C1 segment of cervical spinal cord (tissue), 14 donors: ENCODE measurements at places on chromosomes 6 and 20.

DNA sequence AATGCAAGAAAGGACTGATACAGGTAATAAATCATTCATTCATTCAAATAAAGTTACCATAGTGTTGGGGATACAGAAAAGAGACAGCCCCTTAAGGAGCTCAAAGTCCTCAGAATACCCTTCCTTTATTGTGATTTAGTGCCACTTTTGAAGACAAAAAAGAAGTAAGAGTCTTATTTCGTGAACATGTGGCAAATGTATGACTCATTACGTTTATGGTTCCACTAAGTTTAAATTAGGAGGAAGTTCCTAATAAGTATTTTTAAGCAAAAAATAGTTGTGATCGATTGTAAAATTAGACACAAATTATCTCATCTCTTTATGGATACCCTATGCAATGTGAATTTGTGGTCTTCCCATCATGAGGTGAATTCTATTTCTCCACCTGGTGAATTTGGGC, 38.5 kb upstream of the GCLC start:
- DNase-seq: no peak

DNA sequence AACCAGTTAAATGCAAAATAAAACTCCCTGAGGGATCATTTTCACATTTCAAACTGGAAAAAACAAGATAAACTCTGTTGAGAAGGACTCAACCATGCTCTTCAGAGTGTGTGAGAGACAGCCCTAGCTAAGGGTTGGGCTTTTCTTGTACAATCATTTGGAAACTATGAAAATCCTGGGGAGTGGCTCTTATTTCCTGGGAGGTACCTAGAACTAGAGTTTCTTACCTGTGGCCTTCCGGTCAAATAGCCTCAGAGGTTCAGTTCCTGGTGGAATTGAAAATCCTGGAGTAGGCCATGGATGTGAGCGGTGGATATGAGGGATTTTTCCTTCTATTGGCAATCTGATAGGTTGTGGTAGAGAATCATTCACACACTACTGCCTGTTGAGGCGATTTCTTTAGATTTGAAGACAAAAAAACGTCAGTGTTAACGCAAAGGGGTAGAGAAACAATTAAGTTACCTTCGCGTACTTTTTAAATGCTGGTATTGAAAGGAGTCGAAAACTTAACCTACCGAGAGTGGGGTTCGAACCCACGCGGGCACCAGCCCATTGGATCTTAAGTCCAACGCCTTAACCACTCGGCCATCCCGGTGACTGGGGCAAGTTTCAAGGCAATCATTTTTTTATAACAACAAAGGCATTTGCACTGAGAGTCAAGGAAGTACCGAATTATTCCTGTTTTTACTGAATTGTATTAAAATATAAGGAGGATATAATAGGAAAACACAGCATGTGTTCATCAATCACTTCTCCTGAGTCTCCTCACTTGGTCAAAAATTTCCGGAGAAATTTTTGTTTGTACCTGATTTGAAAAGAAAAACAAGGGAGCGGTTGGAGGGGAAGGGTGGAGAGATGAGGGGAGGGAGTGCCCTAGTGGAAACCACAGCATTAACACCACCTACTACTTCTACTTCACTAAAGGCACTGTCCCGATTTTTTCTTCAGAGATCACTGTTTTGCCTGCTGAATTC, 191.3 kb downstream of the OR2B2 start:
- no peak for DNase-seq

- DNase-seq: no peak
Observed at GRCh38 chr6:44315516-44315915, 2.4 kb upstream of the AARS2 start.

DNA sequence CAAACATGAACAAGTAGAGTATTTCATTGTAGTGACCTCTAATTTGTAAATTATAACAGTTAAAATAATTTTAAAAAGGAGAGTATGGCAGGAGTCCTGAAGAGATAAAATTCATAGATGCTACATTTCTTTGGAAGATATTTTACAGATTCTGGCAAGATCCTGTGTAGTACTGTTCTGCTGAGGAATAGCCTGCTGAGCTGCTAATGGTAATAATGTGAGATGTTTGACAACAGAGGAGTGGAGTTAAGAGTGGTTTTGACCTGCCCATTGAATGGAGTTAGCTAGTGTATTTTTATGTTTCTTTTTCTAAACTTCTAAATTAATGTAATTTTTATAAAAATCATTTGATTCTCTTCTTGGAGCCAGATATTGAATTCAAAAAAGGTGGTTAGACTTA, 11.8 kb downstream of the CLVS2 start:
- no peak for DNase-seq

DNA sequence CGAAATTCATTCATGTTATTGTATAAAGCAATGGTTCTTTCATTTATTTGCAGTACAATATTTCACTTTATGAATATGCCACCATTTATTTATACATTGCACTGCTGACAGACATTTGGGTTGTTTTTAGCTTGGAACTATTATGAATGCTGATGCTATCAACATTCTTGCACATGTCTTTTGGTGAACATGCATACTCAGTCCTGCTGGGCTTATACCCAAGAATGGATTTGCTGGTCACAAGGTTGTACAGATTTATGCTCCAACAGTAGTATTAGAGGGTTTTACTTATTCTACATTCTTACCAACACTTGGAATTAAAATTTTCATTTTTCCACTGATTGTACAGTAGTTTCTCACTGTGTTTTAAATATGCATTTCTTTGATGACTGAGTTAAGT, 126.2 kb downstream of the PTPRK start:
- no peak for DNase-seq

- no peak for DNase-seq
Observed at GRCh38 chr6:10332111-10332510, 82.8 kb downstream of the TFAP2A start.

GRCh38 chr20:18987781-18988360, 174.3 kb downstream of the SCP2D1 start:
- no peak for DNase-seq

DNA sequence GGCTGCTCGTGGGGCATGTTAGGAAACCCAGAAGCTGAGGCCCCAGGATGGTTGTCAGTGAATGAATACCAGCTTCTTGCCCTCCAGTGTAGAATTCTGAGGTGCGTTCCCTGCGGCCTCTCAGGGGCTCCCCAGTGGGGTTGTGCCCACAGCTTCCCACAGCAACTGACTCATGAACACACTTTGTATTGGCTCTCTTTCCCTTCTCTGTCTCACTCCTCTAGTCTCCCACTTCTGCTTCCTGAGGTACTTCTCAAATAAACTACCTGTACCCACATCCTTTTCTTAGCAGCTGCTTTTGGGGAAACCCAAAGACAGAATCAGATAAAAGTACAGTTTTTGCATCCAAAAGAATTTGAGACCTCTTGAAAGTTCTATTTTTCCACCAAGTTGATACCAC, 107.7 kb upstream of the JAG1 start:
- no peak for DNase-seq

GRCh38 chr6:84018453-84019061, 15.0 kb upstream of the MRAP2 start:
- DNase-seq: no peak

- no peak for DNase-seq
Observed at GRCh38 chr20:37375227-37375626, 29.3 kb downstream of the SRC start.

- no peak for DNase-seq
Observed at GRCh38 chr6:132964868-132965382, 150.6 kb downstream of the RPS12 start.

GRCh38 chr20:34256629-34257124, 15.5 kb downstream of the ASIP start:
- no peak for DNase-seq

- no peak for DNase-seq
Observed at GRCh38 chr6:166608774-166609173, 18.3 kb downstream of the RPS6KA2 start.

DNA sequence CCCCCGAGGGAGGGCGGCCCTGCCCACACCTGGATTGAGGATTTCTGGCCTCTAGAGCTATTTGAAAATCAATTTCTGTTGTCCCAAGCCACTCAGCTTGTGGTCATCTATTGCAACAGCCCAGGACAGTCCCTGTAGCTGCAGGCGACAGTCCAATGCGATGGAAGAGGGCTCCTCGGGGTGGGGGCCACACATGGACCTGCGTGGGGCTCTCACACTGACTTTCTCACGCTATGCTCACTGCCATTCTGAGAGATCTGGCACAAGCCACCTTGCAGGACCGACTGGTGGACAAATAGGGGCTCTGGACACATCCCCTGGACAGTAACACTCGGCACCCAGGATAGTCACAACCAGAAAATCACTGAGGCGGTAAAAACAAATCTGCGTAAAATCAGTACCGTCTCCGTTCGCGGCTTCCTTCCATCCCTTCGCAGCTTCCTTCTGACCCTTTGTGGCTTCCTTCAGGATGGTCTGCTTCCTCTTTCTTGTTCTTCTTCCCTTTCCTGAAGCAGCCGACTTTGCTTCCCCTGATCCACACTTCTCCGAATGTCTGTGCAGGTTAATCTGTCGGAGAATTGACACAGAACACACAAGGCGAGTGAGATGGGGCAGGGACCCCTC, 21.8 kb downstream of the CTCFL start:
- DNase-seq: peak; percentile 38

DNA sequence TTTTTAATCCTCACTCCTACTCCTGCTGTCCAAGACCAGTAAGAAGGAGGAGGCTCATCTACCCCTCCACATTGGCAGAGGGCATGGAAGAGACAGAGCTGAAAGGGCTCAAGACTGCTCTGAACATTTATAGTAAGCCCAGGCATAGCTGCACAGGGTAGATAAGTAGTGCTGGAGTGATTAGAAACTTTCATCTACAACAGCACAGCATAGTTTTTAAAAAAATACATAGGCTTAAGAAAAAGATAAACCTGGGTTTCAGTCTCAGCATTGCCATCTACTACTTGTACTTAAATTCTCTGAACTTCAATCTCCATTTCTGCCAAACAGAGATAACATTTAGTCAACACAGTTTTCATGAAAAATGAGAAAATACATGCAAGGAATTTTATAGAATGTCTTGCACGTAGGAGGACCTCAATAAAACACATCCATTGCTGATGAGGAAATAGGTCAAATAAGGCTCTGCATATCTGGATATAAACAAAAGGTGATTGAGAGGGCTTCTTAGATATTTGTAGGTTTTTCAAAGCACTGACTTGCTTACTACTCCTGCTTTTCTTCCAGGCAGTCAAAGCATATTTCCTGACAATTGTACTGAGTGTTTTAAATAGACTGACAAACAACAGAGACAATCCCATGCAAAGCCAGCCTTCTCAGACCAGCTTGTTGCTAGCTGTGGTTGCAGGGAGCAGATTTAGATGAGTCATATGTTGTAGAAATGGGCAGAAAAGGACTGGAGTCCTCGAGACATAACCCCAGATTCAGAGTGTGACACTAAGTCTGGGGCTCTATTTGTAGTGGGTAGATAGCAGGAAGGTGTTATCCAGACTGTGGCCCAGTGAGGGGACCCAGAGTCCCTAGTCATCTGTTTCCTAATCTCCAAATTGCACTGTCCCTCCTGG, 107.4 kb upstream of the TAB2 start:
- DNase-seq: no peak

GRCh38 chr6:44297063-44298038, 15.8 kb downstream of the AARS2 start:
- DNase-seq: no peak

GRCh38 chr20:9186396-9186795, 117.5 kb downstream of the PLCB4 start:
- no peak for DNase-seq

DNA sequence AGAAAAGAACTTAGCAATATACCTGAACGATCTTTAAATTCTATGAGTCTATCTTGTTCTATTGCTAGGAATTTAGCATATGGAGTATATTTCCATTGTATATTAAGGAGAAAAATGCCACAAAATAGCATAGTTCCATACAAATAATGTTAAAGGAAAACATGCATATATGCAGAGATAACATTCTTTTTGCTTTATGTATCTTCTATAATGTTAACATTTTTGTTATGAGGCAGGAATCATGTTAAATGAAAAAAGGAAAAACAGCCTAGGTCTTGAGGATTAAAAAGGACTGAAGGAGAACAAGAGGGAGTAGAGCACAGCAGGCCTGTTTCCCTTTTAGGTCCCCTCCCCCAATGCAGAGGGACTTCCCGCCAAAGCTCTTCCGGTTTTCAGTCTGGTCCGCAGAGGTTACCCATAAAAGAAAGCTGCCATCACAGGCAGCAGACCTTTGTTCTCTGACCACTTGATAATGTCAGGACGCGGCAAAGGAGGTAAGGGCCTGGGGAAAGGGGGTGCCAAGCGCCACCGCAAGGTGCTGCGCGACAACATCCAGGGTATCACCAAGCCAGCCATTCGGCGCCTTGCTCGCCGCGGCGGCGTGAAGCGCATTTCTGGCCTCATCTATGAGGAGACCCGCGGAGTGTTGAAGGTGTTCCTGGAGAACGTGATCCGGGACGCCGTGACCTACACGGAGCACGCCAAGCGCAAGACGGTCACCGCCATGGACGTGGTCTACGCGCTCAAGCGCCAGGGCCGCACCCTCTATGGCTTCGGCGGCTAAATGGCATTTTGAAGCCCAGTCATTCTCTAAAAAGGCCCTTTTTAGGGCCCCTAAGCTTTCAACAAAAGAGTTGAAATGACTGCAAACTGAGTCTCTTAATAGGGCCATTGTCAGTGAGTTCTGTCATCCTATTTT, 108.4 kb upstream of the PRSS16 start:
- no peak for DNase-seq

DNA sequence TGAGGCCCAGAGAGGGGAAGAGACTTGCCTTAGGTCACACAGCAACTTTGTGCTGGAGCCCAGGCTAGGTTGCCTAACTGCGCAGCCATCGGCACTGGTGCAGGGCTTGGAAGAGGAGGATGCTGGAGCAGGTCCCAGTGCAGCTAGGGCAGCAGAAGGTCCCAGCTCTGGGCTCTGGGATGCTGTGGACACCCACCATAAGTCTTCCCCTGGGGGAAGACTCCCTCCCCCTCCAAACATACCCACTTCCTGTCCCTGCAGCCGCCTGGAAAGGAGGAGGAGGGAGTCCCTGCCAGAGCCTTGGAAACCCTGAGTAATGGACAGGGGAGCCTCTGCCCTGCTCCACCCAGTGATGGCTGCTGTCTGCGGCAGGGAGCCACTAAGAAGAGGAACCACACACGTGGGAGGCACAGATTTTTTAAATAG, 93.6 kb downstream of the NCR2 start:
- DNase-seq: no peak

- DNase-seq: no peak
Observed at GRCh38 chr6:203661-204060, 88.6 kb upstream of the DUSP22 start.

DNA sequence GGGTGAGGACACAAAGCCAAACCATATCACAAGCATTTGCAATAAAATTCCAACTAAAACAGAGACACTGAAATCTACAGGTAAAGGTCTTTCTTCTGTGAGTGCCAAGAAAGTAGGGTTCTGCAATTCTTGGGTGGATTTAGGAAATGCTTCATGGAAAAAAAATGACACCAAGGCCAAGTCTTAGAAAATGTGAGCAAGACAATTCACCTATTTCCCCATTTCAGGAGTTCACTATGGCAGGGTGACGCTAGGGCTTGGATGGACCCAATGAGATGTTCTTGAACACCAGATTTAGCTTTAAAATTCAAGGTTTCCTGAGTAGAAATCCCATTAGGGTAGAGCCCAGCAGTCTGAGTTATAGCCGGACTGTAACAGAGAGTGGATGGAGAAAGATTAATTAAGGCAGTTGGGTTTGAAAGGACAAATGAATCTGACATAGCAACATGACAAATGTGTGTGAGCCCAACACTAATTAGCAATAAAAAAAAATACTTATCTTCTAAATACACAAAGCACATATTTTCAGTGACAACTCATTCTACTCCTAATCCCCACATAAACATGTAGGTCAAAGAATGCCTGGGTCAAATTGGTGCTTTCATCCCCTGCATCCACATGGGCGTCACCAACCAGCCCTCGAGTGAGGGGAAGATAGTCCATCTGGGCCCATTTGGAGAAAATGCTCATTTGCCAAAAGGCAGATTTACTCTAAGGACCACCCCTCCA, 180.4 kb upstream of the JARID2 start:
- DNase-seq: no peak

GRCh38 chr20:62830821-62831220, 14.0 kb downstream of the COL9A3 start:
- DNase-seq: no peak
